ENCODE measurements at places on chromosomes 16 and 17.

- no peak for DNase-seq
Measured at GRCh38 chr17:66858226-66859083, 23.5 kb downstream of the CACNG5 start.

GRCh38 chr17:40960144-40960543, 6.6 kb downstream of the KRT39 start:
- DNase-seq, result no peak

DNA sequence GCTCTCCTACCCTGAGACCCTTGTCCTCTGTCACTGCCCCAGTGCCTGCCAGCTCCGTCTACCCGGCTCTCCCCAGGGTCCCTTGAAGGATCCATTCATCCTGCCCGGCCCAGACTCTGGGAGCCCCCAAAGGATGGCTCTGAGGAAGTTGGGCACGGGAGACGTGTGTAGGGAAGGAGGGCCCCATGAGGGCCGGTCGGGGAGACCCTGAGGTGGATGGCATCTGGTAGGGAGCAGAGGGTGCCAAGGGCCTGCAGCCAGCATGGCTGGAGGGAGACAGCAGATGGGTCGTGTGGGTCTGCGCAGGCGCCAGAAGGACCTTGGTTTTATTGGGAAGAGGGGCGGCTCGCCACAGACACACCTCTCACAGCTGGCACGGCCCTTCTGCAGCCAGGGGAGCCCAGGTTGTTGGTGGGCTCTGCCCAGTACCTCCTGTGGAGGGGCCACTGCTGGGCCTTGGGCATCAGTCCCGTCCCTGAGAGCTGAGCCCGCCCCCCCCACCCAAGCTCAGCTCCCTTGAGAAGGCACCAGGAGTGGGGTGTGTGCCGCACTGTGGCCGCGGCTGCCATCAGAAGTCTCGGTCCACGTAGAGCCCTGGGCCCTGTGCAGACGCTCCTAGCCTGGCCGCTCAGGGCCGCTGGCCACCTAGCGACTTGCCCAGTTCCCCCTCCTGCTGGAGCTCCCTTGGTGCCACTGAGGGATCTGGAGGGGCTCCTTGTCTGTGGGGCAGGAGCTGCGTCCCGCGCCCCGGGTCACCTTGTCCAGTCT, 16.0 kb downstream of the KCTD5 start:
- DNase-seq, result no peak

DNA sequence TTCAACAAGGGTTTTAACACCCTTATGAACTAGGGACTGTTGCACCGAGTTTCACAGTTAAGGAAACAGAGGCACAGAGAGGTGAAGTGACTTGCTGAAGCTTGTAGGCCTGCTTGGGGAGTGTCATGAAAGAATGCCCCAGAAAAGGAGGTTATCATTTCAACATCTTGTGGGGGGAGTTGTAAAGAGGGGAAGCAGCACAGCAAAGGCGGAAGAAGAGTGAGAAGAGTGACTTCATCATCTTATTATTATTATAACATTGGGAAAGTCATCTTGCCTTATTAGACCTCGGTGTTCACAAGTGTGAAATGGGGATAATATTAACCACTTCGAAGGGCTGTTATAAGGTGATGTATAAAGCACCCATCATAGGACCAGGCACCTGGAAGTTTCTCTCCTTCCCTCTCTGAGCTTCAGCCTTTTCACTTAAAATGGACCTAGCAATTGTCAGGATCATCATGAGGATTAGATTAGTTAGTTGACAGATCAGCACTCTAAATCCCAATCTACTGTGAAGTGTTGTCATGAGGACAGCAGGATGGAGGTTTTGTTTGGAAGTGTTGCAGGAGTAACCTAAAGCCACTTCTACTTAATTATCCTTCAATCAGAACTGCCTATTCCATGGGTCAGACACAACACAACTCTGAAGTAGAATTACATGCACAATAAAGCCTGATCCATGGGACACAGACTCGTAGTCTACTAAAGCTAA, 2.3 kb downstream of the CCL4 start:
- no peak for DNase-seq

- no peak for DNase-seq
Measured at GRCh38 chr16:81385031-81385756, 59.4 kb upstream of the CMIP start.

DNA sequence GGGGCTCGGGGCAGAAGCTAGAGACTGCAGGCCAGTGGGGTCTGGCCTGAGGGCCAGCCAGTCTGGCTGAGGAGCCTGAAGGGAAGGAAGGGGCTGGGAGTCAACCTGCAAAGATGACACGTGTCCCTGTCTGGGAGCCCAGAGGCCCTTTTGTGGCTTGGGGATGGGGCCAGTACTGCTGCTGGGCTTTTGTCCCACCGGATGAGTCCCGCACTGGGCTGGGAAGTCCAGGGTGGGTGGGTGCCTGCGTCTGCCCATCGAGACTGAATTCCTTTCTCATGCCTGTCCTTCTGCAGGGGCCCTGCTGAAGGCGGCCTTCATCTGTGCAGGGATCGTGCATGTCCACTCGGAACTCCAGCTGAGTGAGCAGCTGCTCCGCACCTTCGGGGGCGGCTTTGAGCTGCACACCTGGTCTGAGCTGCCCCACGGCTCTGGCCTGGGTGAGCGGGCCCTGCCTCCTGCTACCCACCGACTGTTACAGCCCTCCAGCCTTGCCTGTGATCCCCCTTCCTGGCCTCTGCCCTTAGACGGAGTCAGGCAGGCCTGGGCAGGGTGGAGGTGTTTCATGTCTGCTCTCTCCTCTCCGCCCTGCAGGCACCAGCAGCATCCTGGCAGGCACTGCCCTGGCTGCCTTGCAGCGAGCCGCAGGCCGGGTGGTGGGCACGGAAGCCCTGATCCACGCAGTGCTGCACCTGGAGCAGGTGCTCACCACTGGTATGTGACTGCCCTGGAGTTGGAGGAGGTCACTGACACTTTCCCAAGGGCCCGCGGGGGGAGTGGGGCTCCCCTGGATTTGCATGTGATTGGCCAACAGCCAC, 20.9 kb downstream of the FCSK start:
- DNase-seq, result no peak

- no peak for DNase-seq
Measured at GRCh38 chr16:31079342-31079944, 5.2 kb downstream of the ZNF646 start.

DNA sequence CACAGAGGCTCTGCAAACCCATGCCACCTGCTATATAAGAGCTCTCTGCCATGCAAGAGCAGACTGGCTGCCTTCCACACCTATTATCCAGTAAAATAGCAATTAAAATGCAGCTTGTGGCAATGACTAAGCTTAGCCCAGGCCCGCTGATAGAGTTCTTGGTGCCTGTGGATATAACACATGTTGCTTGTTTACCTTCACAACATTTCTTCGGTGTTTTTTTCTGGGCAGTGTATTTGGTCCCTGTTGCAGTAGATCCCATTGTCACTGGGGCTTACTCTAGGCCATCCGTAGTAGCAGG, 63.5 kb downstream of the SPECC1 start:
- DNase-seq, result no peak

DNA sequence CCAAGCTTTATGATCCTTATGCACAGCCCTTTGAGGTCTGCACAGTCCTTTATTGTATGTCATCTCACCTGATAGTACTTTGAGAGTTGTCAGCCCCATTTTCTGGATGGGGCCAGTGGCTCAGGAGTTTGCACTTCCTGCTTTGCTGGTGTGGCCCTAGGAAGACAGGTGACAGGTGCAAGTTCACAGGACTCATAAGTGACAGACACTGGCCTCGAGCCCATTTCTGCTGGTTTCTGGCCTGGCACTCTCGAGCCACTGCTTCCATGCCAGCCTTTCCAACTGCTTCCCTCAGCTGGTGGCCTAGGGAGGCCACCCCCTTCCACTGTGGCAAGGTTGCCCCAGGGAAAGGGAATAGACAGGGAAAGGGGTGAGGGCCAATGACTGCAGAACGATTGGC, 84.4 kb upstream of the CCL1 start:
- DNase-seq, result no peak

GRCh38 chr16:87160234-87160636, 157.0 kb downstream of the C16orf95 start:
- DNase-seq, result no peak

- DNase-seq, result no peak
Measured at GRCh38 chr17:64016974-64017373, 3.5 kb downstream of the ICAM2 start.

DNA sequence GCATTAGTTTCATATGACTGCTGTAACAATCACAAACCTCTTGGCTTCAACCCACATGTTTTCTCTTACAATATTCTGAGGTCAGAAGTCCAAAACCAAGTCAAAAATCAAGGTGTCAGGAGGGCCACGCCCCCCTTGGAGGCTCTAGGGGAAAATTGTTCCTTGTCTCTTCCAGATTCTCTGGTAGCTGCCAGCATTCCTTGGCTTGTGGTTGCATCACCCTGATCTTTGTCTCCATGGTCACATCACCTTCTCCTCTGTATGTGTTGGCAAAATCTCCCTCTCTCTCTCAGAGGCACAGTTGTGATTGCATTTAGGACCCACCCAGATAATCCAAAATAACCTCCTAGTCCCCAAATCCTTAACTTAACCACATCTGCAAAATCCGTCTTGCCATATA, 105.8 kb downstream of the GAS7 start:
- no peak for DNase-seq

DNA sequence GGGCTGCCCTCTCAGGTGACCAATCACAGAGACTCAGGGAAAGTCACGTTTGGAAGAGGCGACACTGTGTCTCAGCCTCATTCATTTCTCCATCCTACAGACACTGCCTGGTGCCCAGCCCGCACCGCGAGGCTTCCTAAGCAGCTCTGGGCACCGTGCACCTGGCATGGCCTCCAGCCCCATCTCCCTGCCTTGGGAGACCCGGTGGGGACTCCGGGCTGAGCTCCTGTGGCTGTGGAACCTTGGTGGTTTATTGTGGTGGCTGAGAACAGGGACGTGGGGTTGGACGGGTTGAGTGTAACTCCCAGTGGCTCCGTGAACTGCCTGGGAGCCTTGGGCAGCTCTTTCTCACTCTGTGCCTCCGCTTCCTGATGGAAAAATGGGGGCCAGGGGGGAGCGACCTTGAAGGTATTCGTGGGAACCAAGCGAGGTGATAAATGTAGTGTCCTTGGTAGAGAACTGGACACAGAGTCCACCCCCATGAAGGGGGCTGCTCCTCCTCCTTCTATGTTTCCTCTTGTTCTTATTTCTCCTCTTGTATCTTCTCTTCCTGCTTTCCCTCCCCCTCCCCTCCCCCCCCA, 215.4 kb downstream of the SEC14L1 start:
- DNase-seq, result no peak

DNA sequence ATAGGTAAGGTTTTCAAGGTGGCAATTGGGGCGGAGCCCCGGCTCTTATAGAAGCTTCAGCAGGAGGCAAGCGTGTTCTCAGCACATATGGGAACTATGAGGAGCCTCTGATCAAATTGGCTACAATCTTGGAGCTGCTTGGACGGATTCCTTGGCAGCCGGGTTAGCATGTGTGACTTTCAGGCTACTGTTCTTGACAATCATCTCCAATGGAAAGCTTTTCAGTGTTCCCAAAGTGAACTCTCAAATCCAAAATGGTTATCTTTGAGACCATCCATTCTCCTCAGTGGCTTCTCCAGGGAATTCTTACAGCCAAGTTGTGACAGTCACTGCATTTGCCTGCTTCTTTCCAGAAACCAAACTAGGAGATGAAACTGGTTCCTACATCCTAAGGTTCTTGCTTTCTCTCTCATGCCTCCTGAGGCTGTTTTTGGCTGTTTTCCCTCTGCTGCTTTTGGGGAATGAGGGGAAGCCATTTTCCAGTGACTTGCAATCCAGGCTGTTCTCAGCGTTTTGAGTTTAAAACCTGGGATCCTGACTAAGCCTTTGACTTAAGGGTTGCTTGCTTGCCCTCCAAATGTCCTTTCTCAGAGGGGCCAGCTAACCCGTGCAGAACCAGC, 10.9 kb downstream of the HAS3 start:
- DNase-seq, result no peak

DNA sequence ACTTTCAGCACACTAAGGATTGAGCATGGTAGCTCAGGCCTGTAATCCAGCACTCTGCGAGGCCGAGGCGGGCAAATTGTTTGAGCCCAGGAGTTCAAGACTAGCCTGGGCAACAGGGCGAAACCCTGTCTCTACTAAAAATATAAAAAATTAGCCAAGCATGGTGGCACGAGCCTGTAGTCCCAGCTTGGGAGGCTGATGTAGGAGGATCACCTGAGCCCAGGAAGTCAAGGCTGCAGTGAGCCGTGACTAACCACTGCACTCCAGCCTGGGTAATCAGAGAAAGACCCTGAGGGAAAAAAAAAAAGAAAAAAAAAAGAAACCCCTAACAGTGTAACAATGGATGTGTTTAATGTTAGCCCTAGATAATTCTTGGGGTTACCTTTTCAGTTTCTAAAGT, 24.0 kb downstream of the PARN start:
- no peak for DNase-seq

- DNase-seq, result no peak
Measured at GRCh38 chr17:33055171-33055611, 63.5 kb downstream of the SPACA3 start.

DNA sequence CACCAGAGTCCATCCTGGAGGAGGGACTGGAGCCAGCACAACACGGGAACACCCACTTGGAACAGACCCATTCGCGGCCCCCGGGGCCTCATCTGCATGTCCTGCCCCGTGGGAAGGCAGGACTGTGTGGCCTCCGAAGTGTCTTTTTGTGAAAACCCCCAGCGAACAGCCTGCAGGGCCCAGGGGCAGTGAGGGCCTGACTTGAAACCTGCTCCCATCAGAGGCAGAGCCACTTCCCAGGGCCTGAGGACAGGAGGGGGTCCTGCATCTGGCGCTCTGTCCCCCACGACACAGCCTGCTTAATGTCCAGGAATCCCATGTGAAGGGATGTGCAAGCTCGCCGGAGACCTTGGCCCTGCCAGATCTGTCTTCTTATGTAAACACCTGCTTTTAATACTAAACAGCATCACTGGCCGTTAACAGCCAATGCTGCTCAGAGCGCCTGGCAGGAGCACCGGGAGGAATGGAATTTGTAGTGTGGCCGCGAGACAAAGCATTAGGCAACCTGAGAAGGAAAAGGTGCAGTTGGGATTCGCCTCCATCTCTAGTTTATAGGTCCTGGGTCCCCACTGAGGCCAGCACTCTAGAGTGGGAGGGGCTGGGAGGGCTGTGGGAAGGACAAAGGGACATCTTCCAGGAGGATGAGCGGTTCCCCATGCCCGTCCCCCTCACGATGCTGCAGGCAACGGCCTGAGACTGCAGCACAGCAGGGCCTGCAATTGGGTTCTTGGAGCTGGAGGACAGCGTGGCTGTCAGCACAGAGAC, 9.6 kb upstream of the EVPL start:
- DNase-seq, result no peak

- no peak for DNase-seq
Measured at GRCh38 chr17:73028299-73028755, 64.2 kb downstream of the SLC39A11 start.

DNA sequence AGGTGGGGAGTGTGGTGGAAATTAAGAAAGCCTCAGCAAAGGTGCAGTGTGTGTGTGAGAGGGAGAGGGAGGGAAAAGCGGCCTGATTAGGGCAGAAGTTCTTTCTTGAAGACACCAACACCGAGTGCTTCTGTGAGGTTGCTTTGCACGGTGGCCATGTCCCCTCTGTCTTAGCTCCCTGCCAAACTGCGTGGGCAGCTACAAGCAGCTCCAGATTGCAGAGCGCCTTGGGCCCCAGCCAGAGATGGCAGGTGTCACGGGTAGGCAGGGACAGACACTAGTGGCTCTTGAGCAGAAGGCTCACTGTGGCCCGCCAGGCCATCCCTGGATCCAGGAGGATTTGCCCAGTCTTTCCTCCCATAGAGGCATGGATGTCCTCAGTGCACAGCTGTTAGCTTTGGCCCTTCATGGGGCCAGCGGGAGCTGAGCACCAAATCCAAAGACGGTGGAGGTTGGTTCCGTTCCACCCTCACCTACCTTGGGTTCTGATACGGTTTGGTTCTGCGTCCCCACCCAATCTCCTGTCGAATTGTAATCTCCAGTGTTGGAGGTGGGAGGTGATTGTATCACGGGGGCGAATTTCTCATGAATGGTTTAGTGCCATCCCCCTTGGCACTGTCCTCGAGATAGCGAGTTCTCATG, 21.4 kb downstream of the KIAA0513 start:
- DNase-seq, result no peak
